ENCODE measurements at places on chromosomes 12 and 14.

DNA sequence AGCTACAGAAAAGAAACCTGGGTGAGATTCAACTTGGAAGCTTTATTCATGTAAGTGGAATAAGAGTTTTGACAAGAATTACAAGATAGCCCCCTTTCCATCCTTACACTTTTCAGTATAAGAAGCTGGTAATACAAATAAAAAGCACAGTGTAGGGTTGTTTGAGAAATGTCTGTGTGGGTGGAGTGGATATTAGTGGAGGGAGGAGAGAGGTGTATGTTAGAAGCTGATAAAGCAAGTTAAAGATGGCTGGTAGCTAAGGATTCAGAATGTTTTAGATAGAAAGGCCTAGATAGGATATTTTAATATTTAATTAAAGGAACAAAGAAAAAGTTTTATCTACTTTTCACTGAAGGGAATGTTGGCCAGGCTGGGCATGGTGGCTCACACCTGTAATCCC lies 12.5 kb downstream of the CFAP54 start:
- no peak for DNase-seq

DNA sequence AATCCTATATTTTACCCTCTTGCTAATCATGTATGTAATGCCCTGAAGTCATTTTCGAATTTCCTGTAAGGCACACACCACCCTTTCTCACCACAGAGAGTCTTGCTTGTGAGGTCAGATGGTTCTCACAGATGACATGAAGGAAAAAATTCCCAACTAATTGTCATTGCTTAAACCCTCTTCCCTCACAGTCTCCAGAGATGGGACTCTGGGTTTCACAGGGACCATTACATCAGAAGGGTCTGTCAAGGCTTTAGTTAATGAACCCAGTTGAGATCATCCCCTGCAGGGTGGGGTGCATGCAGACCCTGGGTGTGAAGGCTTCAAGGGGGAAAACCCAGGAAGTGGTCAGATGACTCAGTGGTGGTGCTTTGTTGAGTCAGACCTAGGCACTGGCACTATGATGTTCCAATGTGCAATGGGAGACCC lies 229.6 kb downstream of the BCAT1 start:
- DNase-seq: peak; percentile 86

GRCh38 chr12:50753232-50753769 lies 10.6 kb upstream of the ATF1 start:
- no peak for DNase-seq

- no peak for DNase-seq
These were observed 6.6 kb downstream of the TPCN1 start for GRCh38 chr12:113227686-113228391.

GRCh38 chr12:31951008-31951407 lies 8.2 kb upstream of the RESF1 start:
- no peak for DNase-seq

GRCh38 chr12:13734584-13735152 lies 246.7 kb downstream of the GRIN2B start:
- no peak for DNase-seq

- DNase-seq: no peak
These were observed 96.5 kb downstream of the ARMH4 start for GRCh38 chr14:58055497-58056010.

DNA sequence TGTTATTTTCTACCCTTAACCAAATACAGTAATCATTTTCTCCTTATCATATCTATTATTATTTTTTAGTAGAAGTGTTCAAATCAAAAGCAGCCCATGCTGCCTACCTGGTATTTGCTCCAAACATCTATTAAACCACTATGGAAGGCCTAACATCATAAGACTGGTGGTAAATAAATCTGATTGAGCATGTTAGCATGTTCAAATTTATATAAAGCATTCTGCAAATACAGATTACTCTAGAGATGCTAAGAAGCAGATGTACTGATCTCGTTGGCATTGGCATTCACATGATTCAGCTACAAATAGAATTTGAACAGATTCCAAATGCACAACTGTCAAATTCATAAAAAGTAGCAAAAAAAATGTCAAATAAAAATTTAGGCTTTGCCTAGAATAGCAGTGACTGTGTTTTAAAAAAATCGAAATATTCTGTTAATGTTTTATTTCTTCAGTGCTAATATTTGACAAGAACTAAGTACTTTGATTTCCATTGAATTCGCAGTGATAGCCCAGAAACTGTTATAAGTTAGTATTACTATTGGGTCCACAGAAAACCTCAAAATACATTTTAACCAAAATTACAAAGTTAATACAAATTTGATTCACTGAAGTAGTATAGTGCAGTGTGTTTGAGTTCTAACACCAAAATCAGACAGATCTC lies 9.4 kb upstream of the OSBPL8 start:
- DNase-seq: no peak

- no peak for DNase-seq
These were observed 97.9 kb upstream of the FAR2 start for GRCh38 chr12:29051221-29051620.

DNA sequence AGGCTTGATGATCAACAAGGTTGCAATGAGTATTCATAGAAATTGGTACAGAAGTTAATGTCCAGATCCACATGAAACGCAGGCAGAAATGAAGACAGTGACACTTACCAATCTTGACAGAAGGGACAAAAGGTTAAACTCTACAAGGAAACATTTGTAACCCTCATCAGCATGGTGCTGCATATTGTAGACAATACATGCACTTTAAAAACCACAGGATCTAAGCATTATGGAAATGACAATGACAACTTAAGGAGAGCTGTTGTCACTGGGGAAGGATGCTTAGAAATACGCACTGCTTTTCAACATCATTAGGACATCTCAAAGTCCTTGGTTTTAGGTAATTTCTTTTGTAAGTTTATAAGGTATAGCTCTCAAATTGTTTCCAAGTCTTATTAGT lies 130.6 kb downstream of the ATP23 start:
- no peak for DNase-seq

- no peak for DNase-seq
These were observed 39.3 kb upstream of the KCNA1 start for GRCh38 chr12:4870423-4870822.

DNA sequence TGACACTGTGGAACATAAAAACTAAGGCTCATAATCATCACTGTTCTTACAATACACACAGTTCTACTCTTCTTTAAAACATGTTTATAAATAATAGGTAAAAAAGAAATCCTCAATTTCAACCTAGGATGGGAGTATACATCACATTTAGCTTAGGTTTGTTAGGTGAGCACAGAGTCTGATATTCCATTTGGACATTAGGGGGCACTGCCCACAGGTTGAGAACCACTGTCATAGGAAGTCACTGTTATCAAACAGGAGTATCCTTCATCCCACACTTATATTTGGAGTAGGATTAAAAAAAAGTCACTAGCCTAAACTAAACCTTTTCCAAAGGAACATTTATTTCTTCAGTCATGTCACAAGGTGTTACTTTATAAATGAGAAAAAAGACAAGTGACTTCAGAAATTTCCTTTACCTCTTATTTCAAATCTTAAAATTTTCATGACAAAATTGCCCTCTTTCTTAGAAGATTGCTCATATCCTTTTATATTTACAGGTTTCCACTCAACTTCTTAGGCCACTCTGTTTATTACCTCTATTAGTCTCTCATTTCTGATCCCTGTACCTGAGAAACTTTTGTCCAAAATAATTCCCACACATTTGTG lies 240.6 kb downstream of the CPNE8 start:
- peak; percentile 25 for DNase-seq

DNA sequence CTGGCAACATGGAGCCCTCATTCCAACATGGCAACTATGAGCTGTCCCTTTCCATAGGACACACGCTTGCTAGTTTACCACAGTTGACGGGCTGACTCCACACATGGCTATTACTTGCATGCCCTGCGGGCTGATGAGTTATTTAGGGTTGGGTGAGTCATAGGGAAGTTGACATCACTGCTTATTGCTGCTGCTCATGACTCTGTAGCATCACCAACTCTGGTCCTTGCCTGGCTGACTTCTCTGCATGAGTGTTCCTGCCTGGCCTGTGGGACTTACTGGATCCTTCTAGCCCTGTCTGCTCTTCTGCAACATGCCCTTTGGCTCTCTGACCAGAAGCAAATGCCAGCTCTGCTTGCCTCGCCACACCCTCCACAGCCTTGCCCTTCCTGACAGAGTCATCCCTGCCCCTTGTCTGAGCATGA lies 199.5 kb downstream of the ANO6 start:
- DNase-seq: peak; percentile 70

DNA sequence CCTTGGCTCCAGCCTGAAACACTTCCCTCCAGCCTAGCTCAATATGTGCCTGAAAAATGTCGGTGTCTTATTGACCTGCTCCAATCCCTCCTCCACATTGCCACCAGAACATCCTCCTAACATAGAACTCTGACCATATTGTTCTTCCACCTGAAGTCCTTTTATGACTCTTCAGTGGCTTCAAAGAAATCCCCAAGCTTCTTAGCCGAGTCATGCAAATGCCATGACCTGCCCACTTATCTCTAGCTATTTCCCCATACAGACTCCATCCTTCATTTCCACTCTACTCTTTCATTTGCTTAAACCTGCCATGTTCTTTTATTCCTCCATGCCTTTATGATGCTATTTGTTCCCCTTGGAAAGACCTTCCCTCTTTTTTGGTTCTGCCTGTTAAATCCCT lies 568.6 kb downstream of the ETNK1 start:
- no peak for DNase-seq

- DNase-seq: no peak
These were observed 11.8 kb upstream of the PHLDA1 start for GRCh38 chr12:76043377-76043776.

GRCh38 chr12:67413577-67413976 lies 144.4 kb downstream of the CAND1 start:
- DNase-seq: no peak

GRCh38 chr12:92070054-92070863 lies 75.4 kb downstream of the BTG1 start:
- peak; percentile 54 for DNase-seq

- DNase-seq: no peak
These were observed 186.2 kb upstream of the C14orf180 start for GRCh38 chr14:104393199-104393897.

DNA sequence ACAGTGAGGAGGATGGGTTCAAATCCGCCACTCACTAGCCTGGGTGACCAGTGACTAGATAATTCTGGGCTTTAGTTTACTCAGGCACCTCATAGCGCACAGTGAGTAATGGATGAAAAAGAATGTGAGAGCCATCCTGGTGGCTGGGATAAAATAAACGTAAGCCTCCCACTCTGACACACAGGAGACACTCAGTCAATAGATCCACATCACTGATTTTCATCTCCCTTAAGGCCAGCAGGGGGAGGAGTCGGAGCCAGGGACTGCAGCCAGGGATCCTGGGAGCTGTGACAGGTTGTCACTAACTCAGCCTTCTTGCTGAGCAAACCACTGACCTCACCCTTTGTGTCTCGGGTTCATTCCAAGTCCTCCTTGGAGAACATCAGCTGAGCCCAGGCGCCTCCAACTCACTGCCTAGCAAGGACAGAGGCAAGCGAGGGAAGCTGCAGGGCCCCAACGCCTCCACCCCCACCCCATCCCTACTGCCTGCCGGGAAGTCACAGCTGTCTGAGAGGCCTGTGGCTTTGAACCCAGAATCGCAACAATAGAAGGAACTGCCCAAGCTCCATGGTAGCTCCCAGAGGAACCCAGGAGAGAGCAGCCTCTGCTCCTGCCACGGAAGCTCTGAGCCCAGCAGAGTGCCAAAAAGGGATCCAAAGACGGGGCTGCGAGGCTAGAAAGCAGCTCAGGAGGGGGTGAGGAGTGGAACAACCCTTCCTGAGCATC lies 30.7 kb downstream of the PXN start:
- no peak for DNase-seq

GRCh38 chr12:229441-230191 lies 15.7 kb upstream of the SLC6A12 start:
- no peak for DNase-seq

DNA sequence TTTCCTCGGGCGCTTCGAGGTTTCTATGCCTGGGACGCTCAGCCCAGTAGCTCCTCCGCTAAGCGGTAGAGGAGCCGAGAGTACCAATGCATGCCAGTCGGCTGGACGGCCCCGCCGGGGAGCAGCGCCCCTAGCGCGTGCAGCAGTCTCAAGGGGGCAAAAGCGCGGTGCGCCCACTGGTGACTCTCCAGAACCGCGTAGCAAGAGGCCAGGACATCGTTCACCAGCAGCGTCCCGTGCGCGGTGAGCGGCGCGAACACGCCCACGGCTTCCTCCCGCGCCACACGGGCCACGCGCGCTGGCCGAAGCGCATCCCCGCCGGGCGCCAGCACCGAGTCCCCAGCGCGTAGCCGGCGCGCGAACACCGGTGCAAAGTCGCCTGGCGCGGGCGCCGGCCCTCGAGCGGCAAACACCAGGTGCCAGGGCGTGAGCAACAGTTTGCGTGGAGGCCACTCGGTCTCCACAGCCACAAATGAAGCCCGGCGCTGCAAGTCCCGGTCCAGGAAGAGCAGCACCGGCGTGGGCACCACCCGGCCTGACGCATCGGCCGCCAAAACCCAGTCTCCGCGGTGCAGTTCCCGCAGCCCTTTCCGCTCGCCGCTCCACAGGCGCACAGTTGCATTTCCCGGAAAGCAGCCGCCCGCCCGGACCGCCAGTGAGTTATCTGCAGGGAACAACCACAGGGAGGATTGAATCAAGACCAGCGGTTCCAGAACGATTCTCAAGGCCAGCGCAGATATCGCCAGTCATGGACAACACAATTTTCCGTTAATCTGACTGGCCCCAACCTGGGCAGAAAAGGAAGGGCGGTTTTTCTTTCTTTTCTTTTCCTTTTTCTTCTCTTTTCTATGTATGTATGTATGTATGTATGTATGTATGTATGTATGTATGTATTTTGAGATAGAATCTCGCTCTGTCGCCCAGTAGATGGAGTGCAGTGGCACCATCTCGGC lies 4.5 kb downstream of the DHH start:
- no peak for DNase-seq

DNA sequence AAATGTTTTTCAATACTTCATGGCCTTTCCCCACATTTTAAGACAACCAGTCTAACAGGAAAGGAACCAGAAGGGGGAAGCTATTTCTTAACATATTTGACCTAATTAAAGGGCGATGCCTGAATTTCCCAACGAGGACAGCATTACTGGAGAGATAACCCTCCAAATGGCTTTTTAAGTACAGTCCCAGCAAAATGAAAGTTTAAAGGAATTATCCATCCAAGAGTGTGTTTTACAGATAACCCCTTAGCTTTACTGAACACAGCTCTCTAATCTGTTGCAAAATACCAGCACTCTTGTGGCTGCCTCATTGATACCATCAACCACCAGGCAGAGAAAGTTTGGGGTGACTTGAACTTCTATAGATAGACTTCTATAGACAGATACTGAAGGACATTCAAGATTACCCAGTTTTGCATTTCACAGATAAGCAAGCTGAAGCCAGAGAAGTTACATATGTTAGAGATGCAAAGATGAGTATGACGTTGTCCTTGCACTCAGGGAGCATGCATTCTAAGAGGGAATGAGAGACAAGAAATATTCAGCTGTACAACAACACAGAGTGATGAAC lies 41.3 kb upstream of the DUSP6 start:
- DNase-seq: peak; percentile 70

- DNase-seq: no peak
These were observed 340.2 kb downstream of the C12orf75 start for GRCh38 chr12:105670672-105671071.

- no peak for DNase-seq
These were observed 130.8 kb downstream of the CAPZA3 start for GRCh38 chr12:18868717-18869116.

GRCh38 chr12:128381541-128381940 lies 114.6 kb downstream of the TMEM132C start:
- no peak for DNase-seq

Data from NB4 (cell line).